ENCODE measurements at places on chromosomes 2 and 18. TPM values are rescaled to one million over a fixed set of nuclear protein-coding genes. Genes with fewer than 3 reads are reported as not detected.

Gene EGR4
- total RNA-seq = 0.31 TPM

Gene ELOA2
- not detected for total RNA-seq

Gene APOB
- not detected for total RNA-seq

- DNase-seq = no peak
These were observed 3.0 kb downstream of the ZNF516 start for GRCh38 chr18:76491776-76492668.

DNA sequence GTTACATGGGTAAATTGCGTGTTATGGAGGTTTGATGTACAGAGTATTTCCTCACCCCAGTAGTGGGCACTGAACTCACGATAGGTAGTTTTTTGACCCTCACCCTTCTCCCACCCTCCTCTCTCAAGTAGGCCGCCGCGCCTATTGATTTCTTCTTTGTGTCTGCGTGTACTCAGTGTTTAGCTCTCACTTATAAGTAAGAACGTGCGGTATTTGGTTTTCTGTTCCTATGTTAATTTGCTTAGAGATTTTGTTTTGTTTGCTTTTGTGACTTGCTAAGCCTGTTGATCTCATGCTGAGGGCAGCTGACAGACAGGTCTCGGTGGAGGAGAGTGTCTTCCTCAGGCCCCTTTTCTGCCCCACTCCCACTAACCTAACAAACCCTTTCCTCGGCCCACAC lies 36.2 kb downstream of the ACOXL start:
- DNase-seq = no peak

DNA sequence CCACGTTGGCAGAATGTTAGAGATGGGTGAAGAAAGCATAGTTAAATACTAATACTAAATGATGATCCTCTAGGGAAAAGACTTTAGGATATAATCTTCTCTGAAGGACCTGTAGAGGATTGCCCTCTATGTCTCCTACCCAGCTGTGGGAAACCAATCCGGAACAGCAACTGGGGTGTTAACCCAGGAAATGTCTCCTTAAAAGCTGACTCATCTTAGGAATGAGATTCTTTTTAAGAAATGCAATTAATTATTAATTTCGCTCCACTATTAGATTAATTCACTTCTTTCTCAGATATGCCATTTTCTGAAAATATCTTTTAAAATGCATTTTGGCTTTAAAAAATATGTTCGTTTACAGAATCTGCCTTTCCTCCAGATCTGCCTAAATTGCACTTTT lies 7.4 kb downstream of the SCN3A start:
- DNase-seq = no peak

- DNase-seq = no peak
These were observed 22.2 kb upstream of the YWHAQ start for GRCh38 chr2:9652898-9653479.

- no peak for DNase-seq
These were observed 57.6 kb downstream of the BOLA3 start for GRCh38 chr2:74089816-74090745.

GRCh38 chr2:9143264-9143815 lies 63.3 kb upstream of the ASAP2 start:
- DNase-seq = no peak

DNA sequence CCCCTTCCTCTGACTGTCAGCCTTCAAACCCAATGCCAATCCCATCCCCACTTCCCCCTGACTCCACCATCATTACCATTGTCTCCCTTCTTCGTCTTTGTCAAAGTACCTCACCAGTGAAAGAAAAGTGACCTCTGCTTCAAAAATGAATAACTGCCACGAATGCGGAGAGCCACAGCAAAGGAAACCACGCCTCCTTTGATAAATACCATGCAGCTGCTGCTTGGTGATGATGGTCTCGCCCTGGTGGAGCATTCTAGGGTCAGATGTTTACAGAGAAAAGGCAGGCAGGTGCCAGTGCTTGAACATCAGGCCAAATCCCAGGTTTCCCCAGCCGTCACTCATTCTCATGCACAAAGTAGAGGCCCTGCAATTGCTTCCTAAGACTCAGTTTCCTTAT lies 162.2 kb downstream of the BCL11A start:
- no peak for DNase-seq
